Naive thymus-derived CD8-positive, alpha-beta T cell (primary cell): ENCODE measurements at places on chromosomes 5 and 9. TPM values are rescaled to one million over a fixed set of nuclear protein-coding genes. Genes with fewer than 3 reads are reported as not detected.
A peak's percentile ranks its signal among the peaks of the same experiment; 100 is the strongest.

GRCh38 chr5:134110382-134110781 lies 4.1 kb upstream of the TCF7 start:
- H3K4me3 ChIP-seq: peak overlapping the region; percentile 70
- peak overlapping the region; percentile 88 for H3K27ac ChIP-seq
- no peak for DNase-seq
- no peaks in the 10 kb centered on the region for H3K36me3 ChIP-seq
- H3K27me3 ChIP-seq: no peaks in the 10 kb centered on the region
- peaks cover 48% of the 10 kb centered on the region for H3K4me1 ChIP-seq

DNA sequence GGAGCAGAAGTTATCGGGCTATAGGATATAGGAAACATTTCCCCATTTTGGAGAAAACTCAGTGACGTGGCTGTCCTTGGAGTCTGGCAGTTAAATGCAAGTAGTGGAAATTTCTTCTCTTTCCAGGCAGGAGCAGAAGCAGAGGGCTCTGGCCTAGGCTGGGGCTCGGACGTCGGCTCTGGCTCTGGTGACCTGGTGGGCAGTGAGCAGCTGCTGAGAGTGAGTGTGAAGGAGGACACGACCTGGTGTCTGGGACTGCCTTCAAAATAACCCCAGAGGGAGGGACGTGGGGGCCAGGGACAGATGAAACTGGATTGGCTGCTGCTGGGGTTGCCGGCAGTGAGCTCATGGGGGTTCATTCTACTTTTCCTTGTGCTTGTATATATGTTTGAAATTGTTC lies 79.5 kb downstream of the COL15A1 start:
- no peak overlapping the region for H3K27ac ChIP-seq
- no peaks in the 10 kb centered on the region for H3K27me3 ChIP-seq
- H3K4me3 ChIP-seq: no peak overlapping the region
- DNase-seq: no peak
- H3K36me3 ChIP-seq: no peaks in the 10 kb centered on the region

DNA sequence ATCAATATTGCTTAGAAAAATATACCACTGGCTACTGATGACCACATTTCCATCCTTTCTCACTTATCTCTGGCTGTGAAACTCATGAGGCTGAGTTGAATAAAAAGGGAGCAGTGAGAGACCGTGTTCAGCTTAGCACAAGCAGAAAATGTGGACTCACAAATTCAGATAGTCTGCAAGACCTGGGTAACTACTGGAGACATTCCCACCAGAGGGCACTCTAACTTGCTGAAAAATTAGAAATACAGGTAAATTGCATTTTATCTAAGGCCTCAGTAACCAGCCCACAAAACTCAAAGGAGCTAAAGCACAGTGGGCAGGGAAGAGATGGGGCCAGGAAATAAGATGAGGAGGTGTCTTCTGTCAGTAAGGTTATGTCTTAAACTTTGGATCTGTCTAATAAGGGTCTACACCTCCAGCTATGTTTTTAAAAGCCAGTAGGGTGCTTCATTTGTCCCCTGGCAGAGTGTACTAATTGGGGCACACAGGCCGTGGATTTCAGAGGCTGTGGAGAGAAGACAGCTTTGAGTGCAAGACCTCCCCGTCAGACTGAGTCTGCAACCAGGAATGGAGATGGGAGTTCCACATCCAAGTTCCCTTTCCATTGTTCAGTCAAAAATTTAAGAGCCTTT lies 8.7 kb upstream of the NDUFB6 start:
- DNase-seq: no peak
- no peak overlapping the region for H3K4me3 ChIP-seq
- peaks cover 10% of the 10 kb centered on the region for H3K27me3 ChIP-seq
- no peaks in the 10 kb centered on the region for H3K4me1 ChIP-seq

- H3K27ac ChIP-seq: no peak overlapping the region
- no peak overlapping the region for H3K4me3 ChIP-seq
- no peak for DNase-seq
- no peaks in the 10 kb centered on the region for H3K27me3 ChIP-seq
- H3K4me1 ChIP-seq: peaks cover 63% of the 10 kb centered on the region
Measured at GRCh38 chr9:129485145-129485774, 135.6 kb downstream of the C9orf50 start.

- H3K27ac ChIP-seq: peak overlapping the region; percentile 99
- no peaks in the 10 kb centered on the region for H3K27me3 ChIP-seq
- H3K4me3 ChIP-seq: peak overlapping the region; percentile 98
- peaks cover 68% of the 10 kb centered on the region for H3K4me1 ChIP-seq
- no peak for DNase-seq
Measured at GRCh38 chr5:181241393-181241975, 2.2 kb downstream of the RACK1 start.

- H3K4me1 ChIP-seq: no peaks in the 10 kb centered on the region
- H3K4me3 ChIP-seq: no peak overlapping the region
- no peaks in the 10 kb centered on the region for H3K27me3 ChIP-seq
- no peaks in the 10 kb centered on the region for H3K36me3 ChIP-seq
- DNase-seq: peak; percentile 48
- no peak overlapping the region for H3K27ac ChIP-seq
Measured at GRCh38 chr5:39714036-39714698, 289.4 kb upstream of the DAB2 start.

DNA sequence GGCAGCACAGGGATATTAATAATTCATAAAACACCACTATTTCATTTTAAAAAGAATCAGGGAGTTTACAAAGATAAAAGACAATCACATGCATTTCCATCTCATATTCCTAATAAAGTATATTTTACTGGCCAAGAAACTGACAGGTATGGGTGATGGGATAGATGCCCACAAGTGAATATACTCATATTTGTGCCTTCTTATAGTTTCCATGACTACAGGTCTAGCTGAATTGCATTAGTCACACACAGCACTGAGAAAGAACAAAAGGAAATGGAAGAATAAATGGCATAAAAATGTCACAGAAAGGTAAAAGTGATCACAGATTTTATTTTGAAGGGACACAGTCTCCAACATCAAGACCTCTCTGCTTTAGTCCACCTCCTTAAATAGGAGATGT lies 193.5 kb downstream of the PLK2 start:
- no peak for DNase-seq
- no peak overlapping the region for H3K27ac ChIP-seq
- H3K4me3 ChIP-seq: no peak overlapping the region
- no peaks in the 10 kb centered on the region for H3K36me3 ChIP-seq
- no peaks in the 10 kb centered on the region for H3K4me1 ChIP-seq

- no peaks in the 10 kb centered on the region for H3K27me3 ChIP-seq
- no peak for DNase-seq
- peak overlapping the region; percentile 99 for H3K27ac ChIP-seq
- H3K36me3 ChIP-seq: peaks cover 15% of the 10 kb centered on the region
Measured at GRCh38 chr5:83077662-83078261, 415 bp downstream of the XRCC4 start.

- DNase-seq: no peak
- no peaks in the 10 kb centered on the region for H3K4me1 ChIP-seq
- H3K4me3 ChIP-seq: no peak overlapping the region
- H3K36me3 ChIP-seq: no peaks in the 10 kb centered on the region
Measured at GRCh38 chr5:39720136-39720535, 295.4 kb upstream of the DAB2 start.

- H3K36me3 ChIP-seq: peaks cover 19% of the 10 kb centered on the region
- no peak overlapping the region for H3K27ac ChIP-seq
- peaks cover 29% of the 10 kb centered on the region for H3K4me1 ChIP-seq
- H3K4me3 ChIP-seq: no peak overlapping the region
- no peak for DNase-seq
Measured at GRCh38 chr9:136944212-136944518, 373 bp downstream of the FBXW5 start.

DNA sequence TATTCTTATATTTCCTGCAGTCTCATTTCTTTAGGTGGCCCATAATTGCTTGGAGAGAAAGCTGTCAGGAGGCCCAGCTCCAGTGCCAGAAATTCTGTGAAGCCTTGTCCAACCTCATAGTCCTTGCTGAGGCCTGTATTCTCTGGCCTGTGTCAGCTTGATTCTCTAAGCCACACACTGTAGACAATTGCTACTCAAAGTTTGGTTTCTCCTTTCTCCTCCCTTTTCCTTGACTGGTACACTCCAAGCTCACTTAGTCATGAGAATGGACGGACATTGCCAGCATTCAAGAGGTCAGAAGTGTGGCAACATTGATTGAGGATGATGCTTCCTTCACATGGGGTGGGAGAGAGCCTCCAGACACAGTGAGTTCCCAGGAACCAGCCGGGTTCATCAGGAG lies 71.3 kb upstream of the CXCL14 start:
- H3K36me3 ChIP-seq: no peaks in the 10 kb centered on the region
- no peaks in the 10 kb centered on the region for H3K27me3 ChIP-seq
- no peak overlapping the region for H3K27ac ChIP-seq
- H3K4me1 ChIP-seq: no peaks in the 10 kb centered on the region

- H3K27me3 ChIP-seq: peaks cover 2% of the 10 kb centered on the region
- no peak for DNase-seq
- H3K36me3 ChIP-seq: no peaks in the 10 kb centered on the region
- no peak overlapping the region for H3K4me3 ChIP-seq
- no peaks in the 10 kb centered on the region for H3K4me1 ChIP-seq
- H3K27ac ChIP-seq: no peak overlapping the region
Measured at GRCh38 chr5:137122075-137122474, 377.1 kb downstream of the SPOCK1 start.

DNA sequence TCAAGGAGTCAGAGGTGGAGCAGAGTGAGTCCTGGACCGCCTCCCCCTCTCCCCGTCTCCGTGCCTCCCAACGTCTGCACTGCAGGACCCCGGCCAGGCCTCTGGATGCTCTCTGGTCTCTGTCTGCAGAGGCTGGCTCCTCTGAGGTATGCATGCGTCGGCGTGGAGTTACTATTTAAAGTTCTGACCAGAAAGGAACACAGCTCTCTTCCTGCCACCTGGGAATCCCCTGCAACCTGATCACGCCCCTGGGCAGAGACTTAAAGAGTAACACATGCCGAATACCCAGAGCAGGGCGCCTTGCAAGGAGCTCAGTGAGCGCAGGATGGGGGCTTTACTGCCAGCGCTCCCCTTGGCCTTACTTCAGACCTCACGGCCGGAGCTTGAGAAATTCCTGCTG lies 16.0 kb downstream of the ANXA6 start:
- H3K36me3 ChIP-seq: peaks cover 12% of the 10 kb centered on the region
- DNase-seq: peak; percentile 37
- H3K27me3 ChIP-seq: no peaks in the 10 kb centered on the region
- H3K4me1 ChIP-seq: peaks cover 99% of the 10 kb centered on the region
- peak overlapping the region; percentile 94 for H3K4me3 ChIP-seq

DNA sequence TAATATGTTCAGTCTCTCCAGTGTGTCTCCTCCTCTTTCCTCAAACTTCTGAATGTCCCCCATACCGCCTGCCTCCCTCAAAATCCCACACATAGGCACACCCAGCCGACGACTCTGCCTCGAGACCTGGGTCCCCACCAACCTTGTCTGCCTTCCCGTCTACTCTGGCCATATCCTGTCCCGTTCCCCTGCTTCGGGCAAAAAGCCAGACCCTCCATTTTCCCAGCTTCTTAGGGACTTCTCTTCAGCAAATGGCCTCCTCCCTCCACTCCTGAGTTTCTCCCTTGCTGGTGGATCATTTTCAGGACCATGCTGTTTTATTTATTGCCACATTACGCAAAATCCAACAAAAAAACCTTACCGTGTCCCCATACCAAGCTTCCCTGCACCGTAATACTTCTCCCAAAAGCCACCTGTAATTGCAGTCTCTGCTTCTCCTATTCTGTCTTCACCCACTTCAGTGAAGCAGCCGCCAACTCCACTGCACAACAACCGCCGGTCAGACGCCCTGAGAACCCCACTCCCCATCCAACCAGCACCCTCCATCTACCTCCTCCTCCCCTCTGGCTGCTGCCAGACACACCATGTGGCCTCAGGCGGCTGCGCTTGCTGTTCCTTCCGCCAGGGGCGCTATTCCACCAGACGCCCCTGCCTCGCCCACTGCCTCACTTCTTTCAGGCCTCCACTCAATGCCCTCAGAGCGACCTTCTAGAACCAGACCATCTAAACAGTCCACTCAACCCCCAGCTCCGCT lies 117.0 kb downstream of the TRPM6 start:
- peaks cover 9% of the 10 kb centered on the region for H3K27me3 ChIP-seq
- H3K4me3 ChIP-seq: no peak overlapping the region
- H3K27ac ChIP-seq: no peak overlapping the region
- no peaks in the 10 kb centered on the region for H3K4me1 ChIP-seq

GRCh38 chr9:71729816-71730526 lies 38.3 kb downstream of the CEMIP2 start:
- H3K4me1 ChIP-seq: no peaks in the 10 kb centered on the region
- H3K27ac ChIP-seq: peak overlapping the region; percentile 19
- peaks cover 94% of the 10 kb centered on the region for H3K36me3 ChIP-seq
- no peak overlapping the region for H3K4me3 ChIP-seq

The SELENOP gene
- total RNA-seq: 2.5 TPM

The CFAP157 gene
- total RNA-seq: 0.58 TPM

The FASTKD3 gene
- total RNA-seq: 13.7 TPM

The PCDH1 gene
- not detected for total RNA-seq

The PDE8B gene
- total RNA-seq: 0.52 TPM

The ENHO gene
- not detected for total RNA-seq

The PAEP gene
- total RNA-seq: not detected

The BTF3 gene
- 751 TPM for total RNA-seq

The MLANA gene
- total RNA-seq: not detected

The EPB41L4B gene
- not detected for total RNA-seq

The GEMIN5 gene
- total RNA-seq: 18.7 TPM

The ALDH7A1 gene
- total RNA-seq: 4.2 TPM

The GNA14 gene
- total RNA-seq: not detected

The SPRY4 gene
- not detected for total RNA-seq
